ENCODE measurements at places on chromosomes 11 and 22. TPM values are rescaled to one million over a fixed set of nuclear protein-coding genes. Genes with fewer than 3 reads are reported as not detected.

The OR5B21 gene
- total RNA-seq: not detected

The UPK3A gene
- total RNA-seq: not detected

The TOM1 gene
- 13.2 TPM for total RNA-seq

The TRPM5 gene
- not detected for total RNA-seq

The ALX4 gene
- 4.1 TPM for total RNA-seq

The GNG3 gene
- total RNA-seq: not detected

The CECR2 gene
- 0.08 TPM for total RNA-seq

The SYT7 gene
- total RNA-seq: 0.71 TPM

Measured in A549 treated with RU486 at 1 μM for 4 hours (cell line).